WTC11 (cell line): ENCODE measurements at places on chromosomes 3 and 15. TPM values are rescaled to one million over a fixed set of nuclear protein-coding genes. Genes with fewer than 3 reads are reported as not detected.

The ITGA11 gene
- total RNA-seq, result 0.11 to 0.60 TPM (median 0.15 TPM) in 3 replicates

The CYP19A1 gene
- not detected in 3 replicates for total RNA-seq

The THSD4 gene
- total RNA-seq, result 7.8 to 11.7 TPM (median 8.2 TPM) in 3 replicates

The BCHE gene
- total RNA-seq, result 1.7 to 2.3 TPM (median 2.2 TPM) in 3 replicates

The CHAC1 gene
- total RNA-seq, result 17.2 to 31.0 TPM (median 17.7 TPM) in 3 replicates

The RETNLB gene
- not detected in 3 replicates for total RNA-seq

The SKOR1 gene
- total RNA-seq, result 0.09 to 0.22 TPM (median 0.11 TPM) in 3 replicates

The BTLA gene
- 0.14 to 0.37 TPM in 2 of 3 replicates, not detected in the other for total RNA-seq
